ENCODE measurements at places on chromosomes 16 and 17.

DNA sequence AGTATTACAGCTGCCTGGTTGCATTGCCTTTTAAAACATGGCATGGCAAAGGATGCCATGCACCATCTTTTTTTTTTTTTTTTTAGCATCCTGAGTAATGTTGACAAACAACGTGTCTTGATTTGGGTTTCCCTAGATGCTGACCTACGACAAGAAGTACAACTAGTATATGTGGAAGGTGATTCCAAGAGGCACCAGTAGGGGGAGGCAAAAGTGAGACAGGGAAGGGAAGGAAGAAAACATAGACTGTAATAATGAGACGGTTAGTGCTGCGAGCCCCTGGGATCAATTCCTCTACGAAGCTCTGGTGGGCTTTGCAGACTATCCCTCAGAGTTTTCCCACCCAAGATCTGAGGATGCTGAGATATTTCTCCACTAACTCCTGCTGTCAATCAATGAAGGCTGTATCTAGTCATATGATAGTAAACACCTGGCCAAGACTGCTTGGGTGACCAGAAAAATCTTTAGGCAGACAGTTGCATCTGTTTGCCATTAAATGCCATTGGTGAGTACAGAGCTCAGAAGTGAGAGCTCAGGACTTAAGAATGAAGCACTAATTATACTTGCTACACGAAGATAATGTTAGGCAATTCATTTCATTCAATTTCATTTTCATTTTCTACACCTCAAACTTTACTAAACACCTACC is 458.6 kb upstream of the GOT2 start:
- DNase-seq, result no peak

DNA sequence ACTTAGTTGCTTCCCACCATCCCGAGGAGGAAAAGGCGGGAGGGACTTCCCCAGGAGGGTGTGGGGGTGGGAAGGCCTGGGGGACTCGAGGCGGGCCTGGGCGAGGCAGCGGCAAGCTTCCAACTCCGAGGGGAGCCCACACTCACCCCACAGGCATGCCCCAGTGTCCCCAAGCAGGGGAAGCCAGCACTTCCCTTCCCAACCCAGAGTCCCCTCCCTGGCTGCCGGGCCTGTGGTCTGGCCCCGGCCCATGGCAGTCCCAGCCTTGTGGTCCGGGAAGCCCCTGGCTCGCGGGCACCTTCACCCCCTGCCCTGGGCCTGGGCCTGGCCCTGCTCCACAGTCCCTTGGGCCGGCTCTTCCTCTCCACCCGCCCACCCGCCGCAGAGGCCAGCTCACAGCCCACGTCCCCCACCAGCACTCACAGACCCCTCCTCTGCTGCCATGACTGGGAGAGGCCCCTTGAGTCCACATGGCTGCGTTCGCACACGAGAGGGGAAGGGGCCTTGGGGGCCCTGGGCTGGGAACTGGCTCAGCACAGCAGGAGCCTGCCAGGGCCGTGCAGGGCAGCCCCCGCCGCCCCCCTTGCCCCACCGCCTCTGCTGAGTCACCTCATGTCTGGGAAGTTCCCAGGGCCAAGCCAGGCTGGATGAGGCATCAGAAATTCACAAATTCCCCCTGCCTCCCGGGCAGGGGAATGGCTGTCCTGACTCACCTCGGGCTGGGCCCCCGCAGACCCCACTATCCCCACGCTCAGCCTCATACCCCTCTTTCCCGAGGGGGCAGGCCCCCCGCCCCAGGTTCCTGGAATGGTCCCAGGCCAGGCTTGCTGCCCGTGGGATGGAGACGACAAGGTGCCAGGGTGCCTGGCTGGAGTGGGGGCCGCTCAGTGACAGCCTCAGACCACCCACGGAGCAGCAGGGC is 27.8 kb downstream of the BAHCC1 start:
- no peak for DNase-seq

DNA sequence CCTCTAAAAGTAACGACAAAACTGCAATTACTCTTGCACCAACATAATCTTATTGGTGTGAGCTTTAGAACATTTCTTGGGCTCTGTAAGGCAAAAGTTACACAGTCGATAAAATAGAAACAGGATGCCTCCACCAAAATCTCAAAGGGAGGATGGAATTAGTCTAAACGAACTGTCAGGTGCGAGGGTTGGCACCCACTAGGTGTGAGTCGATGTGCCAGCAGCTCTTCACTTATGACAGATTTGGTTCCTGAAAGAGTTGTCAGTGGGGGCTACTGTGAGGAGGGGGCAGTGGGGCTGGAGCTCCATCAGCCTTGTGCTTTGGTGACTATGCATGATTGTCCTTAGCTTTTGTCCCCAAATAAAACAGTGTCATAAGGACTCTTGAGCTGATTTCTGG is 422.9 kb downstream of the TMEM114 start:
- DNase-seq, result no peak

- DNase-seq, result no peak
Measured at GRCh38 chr16:65728652-65729051, 606.8 kb upstream of the CDH11 start.

- DNase-seq, result no peak
Measured at GRCh38 chr17:43327421-43327820, 71.4 kb upstream of the ARL4D start.

- DNase-seq, result no peak
Measured at GRCh38 chr17:62085511-62086408, 20.7 kb upstream of the MED13 start.

- DNase-seq, result no peak
Measured at GRCh38 chr17:63514477-63514876, 8.7 kb upstream of the KCNH6 start.

DNA sequence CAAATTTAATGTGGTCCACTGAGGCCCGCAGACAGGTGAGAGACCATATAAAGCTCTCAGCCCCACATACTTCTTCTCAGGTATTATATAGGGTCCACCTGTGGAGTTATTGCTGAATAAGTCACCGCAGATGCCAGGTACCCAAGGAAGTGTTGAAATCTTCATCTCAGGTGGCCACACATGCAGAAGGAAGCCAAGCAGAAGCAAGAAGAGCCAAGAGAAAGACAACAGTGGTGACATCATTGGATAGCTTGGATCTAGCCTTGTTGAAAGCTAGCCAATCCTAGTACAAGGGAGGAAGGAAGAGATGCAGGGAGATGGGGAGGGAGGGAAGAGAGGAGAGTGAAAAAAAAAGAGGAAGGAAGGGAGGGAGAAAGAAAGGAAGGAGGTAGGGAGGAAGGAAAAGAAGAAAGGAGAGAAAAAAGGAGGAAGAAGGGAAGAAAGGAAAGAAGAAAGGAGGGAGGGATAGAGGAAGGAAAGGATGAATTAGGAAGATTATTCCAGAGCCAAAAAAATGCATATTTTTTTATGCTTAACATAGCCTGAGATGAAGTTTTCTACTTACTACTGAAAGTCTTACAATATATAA is 12.5 kb downstream of the ADAMTS18 start:
- no peak for DNase-seq

GRCh38 chr16:67733734-67734470 is 14.8 kb upstream of the GFOD2 start:
- no peak for DNase-seq

DNA sequence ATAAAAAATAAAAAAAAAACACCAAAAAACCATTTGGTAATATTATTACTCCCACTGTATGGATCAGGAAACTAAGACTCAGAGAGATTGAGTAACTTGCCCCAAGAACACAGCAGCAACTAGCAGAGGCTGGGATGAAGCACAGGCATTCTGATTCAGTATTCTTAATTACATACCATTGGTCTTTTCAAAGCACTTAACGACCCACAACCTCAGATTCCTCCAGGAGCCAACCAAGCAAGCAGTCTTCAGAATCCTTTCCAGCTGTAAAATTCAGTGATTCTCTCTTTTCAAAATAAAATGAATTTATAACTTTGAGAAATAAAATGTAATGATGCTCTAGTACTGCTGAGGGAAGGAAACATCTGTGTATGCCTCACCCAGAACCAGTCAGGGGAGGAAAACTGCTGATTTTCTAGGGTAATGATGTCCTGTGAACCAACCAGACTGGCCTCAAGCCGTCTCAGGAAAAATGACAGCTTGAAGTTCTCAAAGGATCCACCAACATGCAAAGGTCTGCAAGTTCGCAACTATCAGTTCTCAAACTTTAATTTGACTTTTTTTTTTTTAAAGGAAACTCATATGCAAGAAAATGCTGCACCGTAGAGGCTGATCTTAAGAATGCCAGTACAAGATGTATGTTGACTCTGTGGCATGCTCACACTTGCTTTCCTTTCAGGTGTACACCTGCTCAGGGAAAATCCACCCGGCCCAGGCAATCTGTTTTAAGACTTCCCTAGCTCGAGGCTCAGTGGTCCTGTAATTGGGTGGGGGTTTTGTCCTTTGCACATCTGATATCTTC is 9.0 kb downstream of the CUEDC1 start:
- DNase-seq, result no peak

DNA sequence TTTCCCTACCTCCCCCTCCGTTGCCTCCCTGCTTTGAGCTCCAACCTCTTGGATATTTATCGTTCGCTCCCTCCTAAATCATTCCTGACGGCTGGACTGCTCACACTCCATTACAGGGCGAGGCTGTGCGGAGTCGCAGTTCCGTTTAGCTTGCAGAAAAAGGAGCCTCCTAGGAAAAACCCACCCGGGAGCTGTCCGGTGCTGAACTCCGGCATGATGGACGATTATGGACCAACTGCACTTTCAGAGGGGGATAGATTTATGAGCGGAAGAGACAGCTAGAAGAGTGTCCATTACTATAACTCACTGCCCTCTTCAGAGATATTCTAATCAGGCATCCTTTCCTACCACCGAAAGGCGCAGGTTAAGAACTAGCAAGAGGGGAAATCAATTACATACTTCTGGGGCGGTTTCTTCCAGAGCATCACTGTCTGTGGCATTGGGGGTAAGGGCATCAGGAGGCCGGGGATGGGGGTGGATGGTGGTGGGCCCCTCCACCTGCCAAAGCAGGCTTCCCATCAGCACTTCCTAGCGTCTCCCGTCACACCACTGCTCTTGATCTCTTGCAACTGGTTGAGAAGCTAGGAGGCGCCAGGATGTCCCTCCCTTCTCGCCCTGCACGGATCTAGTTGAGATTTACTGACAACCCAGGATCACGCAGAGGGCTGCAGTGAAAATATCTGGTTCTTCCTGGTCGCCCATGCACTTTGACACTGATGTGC is 251.2 kb downstream of the ENGASE start:
- no peak for DNase-seq

GRCh38 chr16:50694206-50694605 is 800 bp downstream of the NOD2 start:
- no peak for DNase-seq

- DNase-seq, result peak; percentile 67
Measured at GRCh38 chr16:55508941-55509931, at the start of gene LPCAT2. Gene LPCAT2, plus strand, starts transcription at chr16:55509072. Its CDS starts 110 bp downstream, at chr16:55509182.

DNA sequence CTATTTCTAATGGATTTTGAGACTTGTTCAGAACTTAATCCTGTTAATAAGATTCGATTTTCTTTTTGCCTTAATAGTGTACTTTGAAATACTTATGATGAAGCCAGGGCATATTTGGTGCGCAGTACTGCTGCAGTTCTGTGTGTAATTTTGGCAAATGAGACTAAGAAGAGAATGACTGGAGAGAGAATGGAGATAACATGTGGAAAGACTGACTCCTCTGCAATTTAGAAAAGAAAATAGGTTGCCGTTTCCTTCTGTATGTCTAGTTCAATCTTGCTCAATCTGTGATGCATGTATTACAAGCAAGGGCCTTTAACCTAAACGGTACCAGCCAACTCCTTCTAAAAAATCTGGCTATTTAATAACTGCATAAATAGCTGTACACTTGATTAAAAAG is 285.1 kb upstream of the CDH11 start:
- no peak for DNase-seq

GRCh38 chr17:73003487-73003886 is 89.0 kb downstream of the SLC39A11 start:
- DNase-seq, result no peak

- DNase-seq, result no peak
Measured at GRCh38 chr17:7740481-7741001, 23.0 kb downstream of the DNAH2 start.

DNA sequence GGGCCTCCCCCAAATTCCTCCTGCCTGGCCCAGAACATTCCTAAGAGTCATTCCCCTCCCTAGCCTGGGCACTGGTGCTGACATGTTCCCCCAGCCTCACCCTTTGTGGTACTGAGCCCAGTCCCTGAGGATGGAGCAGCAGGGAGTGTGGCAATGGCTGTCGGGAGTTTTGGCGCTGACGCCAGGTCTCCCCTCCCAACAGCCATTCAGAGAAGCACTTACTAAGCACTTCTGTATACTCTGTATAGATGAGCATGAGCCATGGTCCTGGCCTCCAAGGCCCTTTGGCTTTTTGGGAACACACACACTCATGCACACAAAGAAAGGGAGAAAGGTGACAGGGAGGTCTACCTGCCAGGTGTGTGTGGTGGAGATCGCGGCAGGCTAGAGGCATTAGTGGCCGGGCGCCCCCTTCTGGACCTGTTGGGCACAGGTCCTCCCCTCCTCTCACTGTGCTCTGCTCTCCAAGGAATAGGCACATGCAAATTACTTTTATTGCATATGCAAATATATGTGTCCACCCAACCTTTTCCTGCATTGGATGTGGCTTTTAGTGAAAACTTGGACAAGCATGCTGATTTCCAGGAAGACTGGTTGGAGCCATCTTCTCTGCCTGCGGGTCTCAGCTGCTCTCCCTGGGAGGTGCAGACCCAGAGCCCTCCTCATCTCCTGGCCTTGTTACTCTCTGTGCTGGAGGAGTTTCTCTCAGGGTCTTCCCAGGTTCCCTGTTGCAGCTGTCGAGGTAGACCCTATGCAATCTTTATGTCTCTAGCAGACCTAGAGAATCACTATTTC is 17.4 kb upstream of the C17orf107 start:
- peak; percentile 1 for DNase-seq

- peak; percentile 88 for DNase-seq
Measured at GRCh38 chr17:59366773-59367656, 35.6 kb downstream of the YPEL2 start.

All from NCI-H774 (cell line).